Fibroblast of pulmonary artery (primary cell): ENCODE measurements at places on chromosomes 13 and 19.

DNA sequence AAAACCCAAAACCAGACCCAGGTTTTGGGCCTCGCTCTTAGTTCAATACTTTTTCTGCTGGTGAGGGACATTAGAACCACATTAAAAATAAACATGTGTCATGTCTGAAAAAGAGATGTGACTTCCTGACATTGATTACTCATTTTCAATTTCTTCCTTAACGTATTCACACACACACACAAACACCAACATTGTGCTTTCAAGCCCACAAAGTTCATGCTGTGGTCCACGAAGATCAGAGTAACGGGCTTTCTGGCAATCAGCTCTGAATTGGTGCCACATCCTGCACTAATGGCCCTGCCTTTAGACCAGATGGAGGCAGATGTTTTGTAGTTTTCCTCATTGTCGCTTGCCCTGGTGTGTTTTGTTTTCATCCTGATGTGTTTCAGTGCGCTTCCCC, 47.9 kb upstream of the POMP start:
- DNase-seq, result no peak

DNA sequence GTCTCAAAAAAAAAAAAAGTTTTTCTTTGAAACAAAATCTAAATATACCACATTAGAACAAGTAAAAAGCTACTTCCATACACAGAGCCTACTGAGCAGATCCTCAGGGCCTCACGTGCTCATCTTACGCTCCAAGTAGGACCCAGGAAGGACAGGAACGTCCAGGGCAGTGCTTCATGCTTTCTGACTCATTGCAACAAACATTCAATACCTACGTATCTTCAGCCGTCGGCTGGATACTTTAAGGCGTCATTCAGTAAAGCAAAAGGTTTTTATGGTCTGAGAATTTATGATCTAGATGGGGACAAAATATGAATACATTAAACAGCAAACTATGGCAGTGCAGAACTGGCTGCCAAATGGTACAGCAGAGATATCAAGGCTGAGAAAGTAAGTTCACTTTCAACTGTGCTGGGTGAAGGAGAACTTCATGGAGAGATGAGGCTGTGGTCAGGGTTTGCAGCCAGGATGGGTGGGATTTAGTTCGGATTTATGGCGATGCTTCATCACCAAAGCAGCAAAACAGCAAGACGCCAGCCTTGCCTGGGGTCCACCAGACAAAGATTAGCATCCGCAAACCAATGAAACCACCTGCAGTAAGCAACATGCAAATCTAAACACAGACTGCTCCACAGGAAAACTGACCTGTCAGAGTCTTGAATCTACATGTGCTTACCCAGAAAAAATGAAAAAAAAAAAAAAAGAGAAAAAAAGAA, 20.5 kb downstream of the CARS2 start:
- DNase-seq, result no peak

DNA sequence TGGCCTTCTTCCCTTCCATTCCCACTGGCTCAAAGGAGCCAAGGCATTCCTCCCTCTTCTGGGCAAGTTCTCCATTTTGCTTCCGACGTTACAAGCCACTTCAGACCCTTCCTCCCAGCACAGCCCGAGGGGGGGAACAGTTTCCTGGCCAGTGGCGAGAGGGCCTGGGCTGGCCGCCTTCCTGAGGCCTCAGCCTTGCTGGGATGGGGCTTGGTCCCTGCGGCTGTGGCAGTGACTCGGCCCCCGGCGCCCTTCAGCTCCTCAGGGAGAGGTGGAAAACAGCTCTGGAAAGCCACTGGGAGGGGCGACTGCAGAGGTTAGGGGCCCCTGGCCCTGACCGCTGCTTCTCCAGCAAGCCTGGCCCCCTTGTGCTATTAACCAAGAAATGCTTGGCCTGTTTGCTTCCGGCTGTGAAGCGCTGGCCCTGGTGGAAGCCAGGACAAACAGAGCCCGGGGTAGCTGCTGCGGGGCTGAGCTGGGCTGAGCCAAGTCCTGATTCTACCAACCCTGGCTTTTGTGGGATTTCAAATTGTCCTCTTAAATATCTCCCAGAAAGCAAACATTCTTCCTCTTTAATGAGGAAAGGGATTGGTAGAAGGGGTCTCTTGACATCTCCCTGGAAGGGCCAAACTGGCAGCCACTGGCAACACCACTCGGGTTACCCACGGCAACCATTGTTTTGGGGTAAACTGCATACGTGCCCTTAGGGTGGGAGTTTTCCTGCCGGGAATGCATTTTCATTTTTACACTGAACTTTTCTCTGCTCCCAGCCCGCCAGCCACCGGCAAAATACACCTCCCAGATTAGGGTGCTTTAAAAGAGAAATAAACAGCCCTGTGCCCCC, 38.7 kb downstream of the C13orf46 start:
- no peak for DNase-seq

GRCh38 chr19:18737337-18737953, 53.7 kb downstream of the COMP start:
- DNase-seq, result no peak

DNA sequence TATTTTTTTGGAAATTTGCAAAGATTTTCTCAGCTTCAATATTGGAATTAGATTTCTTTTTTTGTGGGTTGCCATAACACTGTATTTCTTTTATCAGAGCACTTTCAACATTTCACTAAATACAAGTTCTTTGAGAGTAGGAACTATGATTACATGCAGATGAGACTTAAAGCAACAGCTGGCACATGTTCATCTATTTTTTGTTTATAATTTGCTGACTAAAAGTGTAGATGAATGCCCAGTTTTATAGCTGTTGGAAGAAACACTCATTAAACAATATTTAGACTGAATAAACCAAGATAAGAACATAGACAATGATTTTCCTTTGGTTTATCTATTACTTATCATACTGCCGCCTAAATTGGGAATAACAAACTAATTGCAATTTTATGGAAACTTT, 803.0 kb upstream of the KLHL1 start:
- DNase-seq, result no peak

GRCh38 chr13:97986835-97987234, 33.4 kb downstream of the IPO5 start:
- no peak for DNase-seq

- DNase-seq, result no peak
These were observed 13.1 kb upstream of the ZNF888 start for GRCh38 chr19:52936151-52936953.
